ENCODE measurements at places on chromosomes 5 and 9. TPM values are rescaled to one million over a fixed set of nuclear protein-coding genes. Genes with fewer than 3 reads are reported as not detected.

ADAMTSL2 gene
- total RNA-seq: 1.2 TPM

MED10 gene
- 97.2 TPM for total RNA-seq

PTPN3 gene
- total RNA-seq: not detected

DNA sequence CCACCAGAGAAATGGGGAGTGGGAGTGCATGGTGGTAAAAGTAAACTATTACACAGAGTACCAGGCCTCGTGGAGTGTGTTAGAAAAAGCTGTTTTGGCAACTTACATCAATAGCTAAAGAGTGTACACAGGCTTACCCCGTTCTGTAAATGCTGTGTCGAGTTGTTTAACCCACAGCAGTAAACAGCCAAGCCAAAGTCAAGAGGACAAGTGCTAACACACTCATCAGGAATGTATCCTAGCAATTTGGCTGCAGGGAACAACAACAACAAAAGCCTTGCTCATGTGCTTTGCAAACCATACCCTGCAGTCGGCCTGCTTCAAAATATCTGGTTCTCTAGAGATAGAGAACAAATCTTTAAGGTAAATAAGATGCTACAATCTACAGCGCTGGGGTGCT lies 15.9 kb downstream of the DAP start:
- H3K27me3 ChIP-seq: no peaks in the 10 kb centered on the region
- peaks cover 57% of the 10 kb centered on the region for H3K36me3 ChIP-seq
- H3K4me1 ChIP-seq: no peaks in the 10 kb centered on the region

NXNL2 gene
- not detected for total RNA-seq

DNA sequence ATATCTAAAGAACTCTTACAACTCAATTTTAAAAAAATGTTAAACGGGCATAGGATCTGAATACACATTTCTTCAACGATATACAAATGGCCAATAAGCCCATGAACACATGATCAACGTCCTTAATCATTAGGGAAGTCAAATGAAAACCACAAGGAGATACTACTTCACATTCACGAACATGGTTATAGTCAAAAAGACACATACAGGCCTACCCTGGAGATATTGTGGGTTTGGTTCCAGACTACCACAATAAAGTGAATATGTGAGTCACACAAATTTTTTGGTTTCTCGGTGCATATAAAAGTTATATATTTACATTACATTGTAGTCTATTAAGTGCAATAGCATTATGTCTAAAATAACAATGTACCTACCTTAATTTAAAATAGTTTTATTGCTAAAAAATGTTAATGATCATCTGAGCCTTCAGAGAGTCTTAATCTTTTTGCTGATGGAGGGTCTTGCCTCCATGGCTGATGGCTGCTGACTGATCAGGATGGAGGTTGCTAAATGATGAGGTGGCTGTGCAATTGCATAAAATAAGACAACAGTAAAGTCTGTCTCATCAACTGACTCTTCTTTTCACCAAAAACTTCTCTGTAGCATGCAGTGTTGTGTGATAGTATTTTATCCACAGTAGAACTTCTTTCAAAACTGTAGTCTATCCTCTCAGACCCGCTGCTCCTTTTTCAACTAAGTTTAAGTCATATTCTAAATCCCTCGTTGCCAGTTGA lies 15.1 kb downstream of the AK3 start:
- no peak overlapping the region for H3K27ac ChIP-seq
- no peaks in the 10 kb centered on the region for H3K4me1 ChIP-seq
- no peak for DNase-seq
- H3K36me3 ChIP-seq: peaks cover 12% of the 10 kb centered on the region
- no peak overlapping the region for H3K4me3 ChIP-seq

RBM18 gene
- total RNA-seq: 25.9 TPM

- H3K27me3 ChIP-seq: no peaks in the 10 kb centered on the region
- no peaks in the 10 kb centered on the region for H3K4me1 ChIP-seq
- no peak overlapping the region for H3K27ac ChIP-seq
- DNase-seq: no peak
These were observed 68.6 kb upstream of the DPYSL3 start for GRCh38 chr5:147578228-147579024.

- peak; percentile 31 for DNase-seq
- H3K4me1 ChIP-seq: peaks cover 23% of the 10 kb centered on the region
- peak overlapping the region; percentile 48 for H3K4me3 ChIP-seq
These were observed 20.7 kb upstream of the ZNF782 start for GRCh38 chr9:96874947-96875460.

FCN2 gene
- total RNA-seq: not detected

PCDHA2 gene
- total RNA-seq: not detected

TXNDC15 gene
- 20.0 TPM for total RNA-seq

DNA sequence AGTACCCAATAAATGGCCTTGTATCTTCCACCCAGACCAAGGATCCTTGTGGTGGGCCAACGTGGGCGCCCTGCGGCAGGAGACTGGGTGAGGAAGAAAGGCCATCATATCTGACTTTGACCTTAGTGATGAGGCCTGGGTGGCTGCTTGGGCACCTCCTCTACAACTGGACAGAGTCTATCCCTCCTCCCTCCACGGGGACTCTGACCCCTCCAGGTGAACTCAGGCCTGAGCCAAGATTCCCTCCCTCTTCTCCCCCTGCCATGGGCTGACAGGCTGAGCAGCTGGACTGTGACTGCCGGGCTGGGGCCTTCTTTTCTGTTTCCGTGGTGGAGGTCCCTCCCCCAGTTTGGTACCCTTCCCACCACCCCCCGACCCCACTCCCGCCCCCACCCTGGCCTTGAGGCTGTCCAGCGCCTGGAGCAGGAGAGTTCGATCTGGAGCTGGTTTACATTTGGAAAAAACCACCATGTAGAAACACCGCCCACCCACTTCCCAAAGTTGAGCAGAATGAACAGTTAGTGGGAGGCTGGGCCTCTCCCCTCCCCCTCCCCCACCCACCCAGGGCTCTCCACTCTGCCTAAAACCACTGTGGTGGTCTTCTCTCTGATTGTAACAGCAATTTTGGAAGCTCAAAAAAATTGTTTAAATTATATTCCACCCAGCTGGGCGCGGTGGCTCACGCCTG lies 1.2 kb upstream of the PHYHD1 start:
- H3K27me3 ChIP-seq: no peaks in the 10 kb centered on the region
- no peak for DNase-seq
- H3K4me1 ChIP-seq: peaks cover 11% of the 10 kb centered on the region
- no peak overlapping the region for H3K27ac ChIP-seq
- H3K36me3 ChIP-seq: peaks cover 28% of the 10 kb centered on the region

GRCh38 chr5:171340491-171340890 lies 31.4 kb downstream of the TLX3 start:
- H3K36me3 ChIP-seq: no peaks in the 10 kb centered on the region
- peaks cover 8% of the 10 kb centered on the region for H3K27me3 ChIP-seq
- DNase-seq: no peak
- H3K4me3 ChIP-seq: no peak overlapping the region
- peaks cover 9% of the 10 kb centered on the region for H3K4me1 ChIP-seq

C9 gene
- not detected for total RNA-seq

DNA sequence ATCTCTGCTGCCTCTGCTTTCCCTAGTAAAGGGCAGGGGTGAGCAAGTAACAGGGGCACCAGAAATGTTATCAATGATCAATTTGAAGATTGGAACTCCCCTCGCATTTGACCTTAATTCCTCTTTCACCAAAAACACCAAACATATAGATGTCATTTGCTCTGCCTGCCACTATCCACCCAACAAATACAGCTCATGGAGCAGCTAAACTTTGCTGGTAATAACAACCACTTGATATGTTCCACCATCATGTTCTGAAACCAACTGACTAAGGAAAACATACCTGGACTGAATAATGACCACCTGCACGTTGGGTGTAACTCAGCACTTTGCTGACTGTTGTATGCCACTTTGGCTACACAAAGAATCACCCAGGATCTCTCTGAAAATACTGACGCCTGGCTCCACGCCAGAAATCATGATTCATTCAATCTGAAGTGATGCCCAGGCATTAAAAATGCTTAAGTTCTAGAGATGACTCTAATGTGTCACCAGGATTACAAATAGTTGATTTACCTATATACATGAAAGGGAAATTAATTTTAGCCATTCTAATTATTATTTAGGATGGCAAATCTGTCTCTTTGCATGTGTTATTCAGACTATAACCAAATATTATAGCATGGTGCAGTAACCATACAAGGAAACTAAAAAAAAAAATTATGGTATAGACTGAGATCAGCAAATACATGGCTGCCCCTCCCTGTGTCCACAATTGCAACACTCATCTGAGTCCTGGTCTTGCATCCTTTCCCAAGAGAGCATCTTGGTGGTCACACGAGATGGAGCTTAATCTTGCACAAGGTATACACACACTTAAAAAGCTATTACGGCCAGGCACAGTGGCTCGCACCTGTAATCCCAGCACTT lies 43.1 kb upstream of the TTC39B start:
- H3K4me3 ChIP-seq: no peak overlapping the region
- H3K36me3 ChIP-seq: no peaks in the 10 kb centered on the region
- no peak overlapping the region for H3K27ac ChIP-seq
- peaks cover 11% of the 10 kb centered on the region for H3K4me1 ChIP-seq

Measured in CD4-positive, alpha-beta T cell (primary cell).